Articular chondrocyte of knee joint (primary cell): ENCODE measurements at places on chromosomes 13 and 19. TPM values are rescaled to one million over a fixed set of nuclear protein-coding genes. Genes with fewer than 3 reads are reported as not detected.

RNF17 gene
- 0.43 TPM in 1 of 2 replicates, not detected in the other for total RNA-seq

DHRS12 gene
- 4.3 and 6.4 TPM in 2 replicates for total RNA-seq

CNFN gene
- 0.32 TPM in 1 of 2 replicates, not detected in the other for total RNA-seq

HSD17B14 gene
- 2.2 and 6.8 TPM in 2 replicates for total RNA-seq

MUC16 gene
- not detected in 2 replicates for total RNA-seq

CEACAM1 gene
- total RNA-seq = 0.32 TPM in 1 of 2 replicates, not detected in the other

HSPB6 gene
- total RNA-seq = 34.6 and 52.4 TPM in 2 replicates

SHC2 gene
- total RNA-seq = 0.39 and 1.4 TPM in 2 replicates

CPAMD8 gene
- 1.4 and 1.7 TPM in 2 replicates for total RNA-seq

ZNF14 gene
- total RNA-seq = 7.8 and 10.5 TPM in 2 replicates

FPR2 gene
- total RNA-seq = not detected in 2 replicates

VSTM1 gene
- total RNA-seq = not detected in 2 replicates

CEBPA gene
- total RNA-seq = 0.86 and 1.7 TPM in 2 replicates

ZNF417 gene
- total RNA-seq = 16.7 and 22.6 TPM in 2 replicates

MRPS12 gene
- 17.1 and 19.2 TPM in 2 replicates for total RNA-seq

ZNF729 gene
- total RNA-seq = not detected in 2 replicates

MAMSTR gene
- 1.7 and 2.9 TPM in 2 replicates for total RNA-seq

OR7C1 gene
- not detected in 2 replicates for total RNA-seq

ZNF223 gene
- 6.4 and 7.1 TPM in 2 replicates for total RNA-seq

CAPN12 gene
- 0.13 and 0.43 TPM in 2 replicates for total RNA-seq

TTYH1 gene
- not detected in 2 replicates for total RNA-seq

RFPL4AL1 gene
- not detected in 2 replicates for total RNA-seq

FAM83E gene
- total RNA-seq = 0.65 TPM in 1 of 2 replicates, not detected in the other

MTUS2 gene
- under 0.01 TPM in 1 of 2 replicates, not detected in the other for total RNA-seq

BEST2 gene
- not detected in 2 replicates for total RNA-seq

NOTCH3 gene
- 21.3 and 53.2 TPM in 2 replicates for total RNA-seq

CLDN10 gene
- not detected in 2 replicates for total RNA-seq

PPM1N gene
- total RNA-seq = 0.43 and 0.52 TPM in 2 replicates

DMPK gene
- total RNA-seq = 28.2 and 37.0 TPM in 2 replicates

PSG2 gene
- total RNA-seq = not detected in 2 replicates

CRLF1 gene
- total RNA-seq = 49.8 and 60.5 TPM in 2 replicates

PSG7 gene
- total RNA-seq = not detected in 2 replicates

ERICH6B gene
- not detected in 2 replicates for total RNA-seq

ANKLE1 gene
- 0.26 TPM in 1 of 2 replicates, not detected in the other for total RNA-seq

LRRC63 gene
- not detected in 2 replicates for total RNA-seq

ZNF443 gene
- 2.4 and 5.0 TPM in 2 replicates for total RNA-seq

RNF113B gene
- not detected in 2 replicates for total RNA-seq

PPFIA3 gene
- 0.91 and 1.4 TPM in 2 replicates for total RNA-seq

ACER1 gene
- not detected in 2 replicates for total RNA-seq

ACP5 gene
- 0.39 and 0.54 TPM in 2 replicates for total RNA-seq

PEAK3 gene
- not detected in 2 replicates for total RNA-seq

ERFL gene
- total RNA-seq = 0.11 TPM in 1 of 2 replicates, not detected in the other

ZNF432 gene
- total RNA-seq = 11.0 and 14.8 TPM in 2 replicates

SSC5D gene
- 23.4 and 33.8 TPM in 2 replicates for total RNA-seq

RDH8 gene
- total RNA-seq = not detected in 2 replicates

MAB21L1 gene
- total RNA-seq = 1.2 and 2.1 TPM in 2 replicates

TMPRSS9 gene
- not detected in 2 replicates for total RNA-seq

ZNF430 gene
- total RNA-seq = 9.4 and 16.0 TPM in 2 replicates

TTC9B gene
- total RNA-seq = not detected in 2 replicates

SERPINE3 gene
- total RNA-seq = 0.13 TPM in 1 of 2 replicates, not detected in the other

ZSWIM4 gene
- 3.1 and 4.8 TPM in 2 replicates for total RNA-seq

CEACAM19 gene
- total RNA-seq = 2.2 and 3.1 TPM in 2 replicates

SPTBN4 gene
- 3.5 and 4.6 TPM in 2 replicates for total RNA-seq

MYH14 gene
- 0.32 and 0.65 TPM in 2 replicates for total RNA-seq

SLC8A2 gene
- not detected in 2 replicates for total RNA-seq

SUGT1 gene
- total RNA-seq = 40.1 and 54.4 TPM in 2 replicates

LILRA1 gene
- total RNA-seq = not detected in 2 replicates
